Activated naive CD8-positive, alpha-beta T cell treated with anti-CD3 and anti-CD28 coated beads, Interleukin-2, amount 50 U/mL, for 16 hours (primary cell): ENCODE measurements at places on chromosomes 5 and 9.

DNA sequence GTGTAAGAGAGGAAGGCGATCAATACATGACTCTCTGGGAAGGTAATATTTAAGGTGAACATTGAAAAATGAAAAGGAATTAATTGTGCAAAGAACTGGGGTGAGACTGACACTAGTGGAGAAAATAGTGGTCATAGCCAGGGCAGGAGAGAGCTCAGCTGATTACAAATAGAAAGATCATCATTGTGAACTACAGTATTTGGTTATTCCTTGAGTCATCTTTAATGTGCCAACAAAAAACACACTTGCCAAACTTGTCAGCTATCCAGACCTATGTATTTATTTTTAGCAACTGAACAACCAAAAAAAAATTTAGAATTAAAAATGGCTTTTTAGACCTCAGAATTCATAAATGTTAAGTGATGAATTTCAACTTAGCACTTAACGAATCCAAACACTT is 749.8 kb upstream of the CDH9 start:
- no peak for DNase-seq

DNA sequence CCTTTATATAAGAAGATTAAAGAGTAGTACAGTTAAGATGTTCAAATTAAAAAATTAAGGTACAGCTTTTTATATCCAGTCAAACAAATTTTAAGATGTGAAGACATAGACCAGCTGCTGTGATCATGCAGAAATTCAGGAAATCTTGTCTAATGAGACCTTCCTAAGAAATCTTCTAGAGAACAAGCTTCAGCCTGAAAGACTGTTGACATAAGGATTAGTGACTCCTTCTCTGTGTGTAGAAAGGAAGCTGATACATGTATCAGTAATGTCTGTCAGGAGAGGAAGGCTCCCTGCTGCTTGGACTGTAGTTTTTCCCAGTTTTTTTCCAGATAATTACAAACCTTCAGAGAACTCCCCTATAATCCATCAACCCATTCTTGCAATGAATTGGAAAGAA is 75.8 kb upstream of the PCSK5 start:
- no peak for DNase-seq

- no peak for DNase-seq
These were observed 97.2 kb upstream of the DNAH5 start for GRCh38 chr5:14041528-14042192.

- DNase-seq: no peak
These were observed 12.9 kb downstream of the TLE4 start for GRCh38 chr9:79584655-79584982.

GRCh38 chr5:172541773-172542136 is 87.4 kb upstream of the SH3PXD2B start:
- no peak for DNase-seq

- no peak for DNase-seq
These were observed 746 bp downstream of the NKX2-5 start for GRCh38 chr5:173234129-173234790.

- no peak for DNase-seq
These were observed 10.2 kb downstream of the GLIS3 start for GRCh38 chr9:4289411-4290326.

GRCh38 chr5:962801-963200 is 45.8 kb upstream of the NKD2 start:
- DNase-seq: no peak

DNA sequence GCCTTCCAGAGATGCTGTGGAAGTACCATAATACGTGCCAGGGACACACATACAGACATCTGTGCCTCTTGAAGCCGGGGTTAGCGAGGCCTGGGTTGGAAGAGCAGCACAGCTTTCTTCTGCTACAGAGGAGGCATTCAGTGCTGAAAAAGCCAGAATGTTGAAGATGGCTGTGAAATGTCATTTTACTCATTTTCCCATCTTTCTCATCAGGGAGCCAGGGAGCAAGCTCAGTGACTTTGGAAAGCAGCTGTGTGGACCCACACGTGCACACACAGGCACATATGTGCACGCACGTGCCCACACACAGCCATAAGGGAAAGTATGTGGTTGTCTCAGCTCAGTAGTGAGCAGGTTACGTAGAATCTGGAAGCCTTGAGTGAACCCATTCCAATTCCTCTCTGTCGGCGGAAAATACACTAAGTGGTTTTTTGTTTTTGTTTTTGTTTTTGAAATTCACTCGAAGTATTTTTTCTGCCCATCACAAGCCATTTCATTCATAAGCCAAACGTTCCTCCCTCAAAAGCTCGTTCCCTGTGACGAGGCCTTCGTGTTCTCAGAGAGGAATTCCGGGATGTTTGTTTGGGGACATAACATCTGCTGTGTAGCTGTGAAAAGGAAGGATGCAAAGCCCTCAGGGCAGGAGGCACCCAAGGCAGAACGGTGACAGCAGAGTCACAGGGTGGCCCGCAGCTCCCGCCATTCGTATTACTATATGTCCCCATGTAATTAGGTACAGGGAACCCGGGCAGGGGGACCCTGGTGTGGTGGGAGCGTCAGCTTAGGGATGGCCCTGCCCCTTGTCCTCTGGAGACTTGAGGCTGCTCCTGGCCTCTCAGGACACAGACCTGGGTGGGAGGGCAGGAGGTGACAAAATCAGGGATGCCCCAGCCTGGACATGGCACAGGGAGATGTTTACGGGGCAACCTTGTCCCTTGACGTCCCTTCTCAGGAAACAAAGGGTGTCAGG is 29.0 kb upstream of the ANKRD33B start:
- DNase-seq: no peak

GRCh38 chr5:94113-94892 is 2.3 kb downstream of the PLEKHG4B start:
- DNase-seq: no peak

DNA sequence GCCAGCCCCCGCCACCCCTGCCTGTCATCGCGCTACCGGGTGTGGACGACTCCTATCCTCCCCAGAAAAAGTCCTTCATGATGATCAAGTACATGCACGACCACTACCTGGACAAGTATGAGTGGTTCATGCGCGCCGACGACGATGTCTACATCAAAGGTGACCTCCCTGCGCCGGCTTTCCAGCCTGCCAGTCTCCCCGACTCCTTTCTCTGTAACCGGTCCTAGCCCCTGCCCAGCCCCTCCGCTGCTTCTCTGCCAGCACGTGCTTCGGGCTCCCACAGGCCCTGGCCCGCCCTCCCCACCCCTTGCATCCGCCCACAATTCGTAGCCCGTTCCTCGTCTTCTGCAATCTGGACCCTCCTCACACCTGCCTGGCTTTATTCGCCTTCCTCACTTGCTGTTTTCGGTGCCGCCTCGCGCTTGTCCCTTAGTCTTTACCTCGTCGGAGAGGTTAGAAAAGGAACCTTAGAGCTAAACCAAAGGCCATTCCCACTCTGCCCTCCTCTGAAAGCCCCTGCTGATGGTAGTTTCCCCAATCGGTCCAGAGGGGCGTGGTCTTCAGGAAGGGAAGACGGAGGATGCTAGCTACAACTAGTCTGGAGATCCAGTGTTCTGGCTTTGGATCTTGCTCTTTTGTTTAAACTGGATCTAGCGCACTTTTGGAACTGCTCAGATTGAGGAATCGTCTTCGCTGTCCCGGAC is 1.4 kb downstream of the CHSY3 start:
- no peak for DNase-seq

DNA sequence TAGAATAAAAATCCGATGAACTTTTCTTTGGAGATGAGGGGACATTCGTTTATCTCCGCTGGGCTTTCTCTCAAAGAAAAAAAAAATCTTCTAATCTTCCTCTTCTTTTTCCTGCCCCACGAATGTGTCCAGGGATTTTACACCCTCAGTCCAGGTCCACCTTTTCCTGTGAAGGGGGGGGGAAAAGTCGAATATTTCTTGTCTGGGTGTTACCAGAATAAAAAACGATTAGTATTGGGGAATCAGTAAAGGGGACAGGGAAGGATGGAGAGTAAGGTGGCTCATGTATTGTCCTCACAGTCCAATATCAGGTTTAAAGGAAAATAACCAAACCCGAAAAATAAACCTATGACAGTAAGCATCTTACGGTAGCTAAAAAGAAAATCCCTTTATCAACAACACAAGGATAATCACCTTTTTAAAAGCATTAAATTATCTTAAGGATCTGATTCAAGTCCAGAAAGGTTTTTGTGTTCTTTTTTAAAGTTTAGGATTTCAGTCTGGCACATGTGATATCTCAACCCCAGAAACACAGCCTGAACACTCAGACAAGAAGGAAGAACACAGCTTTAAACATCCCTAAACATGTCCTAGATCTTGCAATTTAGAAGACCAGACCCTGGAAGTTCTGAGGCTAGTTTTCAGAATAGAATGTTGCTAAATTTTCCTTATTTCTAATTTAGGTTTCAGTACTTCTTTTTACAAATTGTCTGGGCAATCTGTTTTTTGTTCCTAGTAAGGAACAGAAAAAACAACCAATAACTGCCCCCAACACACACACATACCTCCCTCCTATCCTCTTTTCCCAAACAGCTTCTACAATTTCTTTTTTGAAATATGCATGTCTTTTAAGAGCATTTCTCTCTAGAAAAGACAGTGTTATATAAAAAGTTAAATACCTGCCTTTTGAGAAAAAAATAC is 1.2 kb downstream of the ZNF608 start:
- DNase-seq: no peak

- no peak for DNase-seq
These were observed 14.4 kb downstream of the EXOC3 start for GRCh38 chr5:457195-457961.

- DNase-seq: no peak
These were observed 505 bp downstream of the SPTAN1 start for GRCh38 chr9:128552744-128553440.

DNA sequence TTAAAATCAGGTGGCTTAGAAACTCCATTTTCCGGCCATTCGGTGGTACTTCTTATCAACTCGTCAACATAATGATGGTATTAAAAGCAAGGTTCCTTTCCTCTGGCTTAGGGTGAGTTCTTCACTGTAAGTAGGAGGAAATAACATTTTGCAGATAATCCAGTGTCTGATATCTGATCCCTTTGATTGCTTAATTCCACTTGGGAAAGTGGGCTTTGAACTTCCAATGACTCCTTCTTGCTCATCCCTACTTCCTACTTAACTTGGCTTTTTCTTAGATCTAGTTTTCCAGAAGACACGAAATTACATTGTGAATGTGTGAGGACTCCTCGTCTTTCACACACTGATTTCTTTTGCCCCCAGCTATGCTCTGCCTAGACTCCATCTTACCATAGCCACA is 31.5 kb downstream of the DDX31 start:
- no peak for DNase-seq

GRCh38 chr9:2119566-2119965 is 104.4 kb downstream of the SMARCA2 start:
- no peak for DNase-seq

- no peak for DNase-seq
These were observed 210.5 kb downstream of the GADD45G start for GRCh38 chr9:89815061-89815902.

DNA sequence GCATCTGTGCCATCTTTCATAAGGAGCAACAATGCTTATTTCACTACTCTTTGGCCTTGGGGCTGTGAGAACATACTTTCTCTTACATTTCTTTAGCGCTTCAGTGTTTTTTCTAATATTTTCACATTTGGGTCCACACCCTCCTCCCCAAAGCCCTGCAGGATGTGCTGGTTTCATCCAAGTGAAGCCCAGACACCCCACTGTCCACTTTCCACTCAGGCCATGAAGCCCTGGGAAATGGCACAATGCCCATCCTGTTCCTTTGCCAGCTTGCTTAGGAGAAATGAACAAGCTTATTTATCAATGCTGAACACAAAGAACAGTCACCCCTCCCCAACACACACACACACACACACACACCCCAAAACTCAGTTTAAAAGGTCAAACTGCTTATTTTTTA is 17.3 kb upstream of the TMOD1 start:
- DNase-seq: no peak

DNA sequence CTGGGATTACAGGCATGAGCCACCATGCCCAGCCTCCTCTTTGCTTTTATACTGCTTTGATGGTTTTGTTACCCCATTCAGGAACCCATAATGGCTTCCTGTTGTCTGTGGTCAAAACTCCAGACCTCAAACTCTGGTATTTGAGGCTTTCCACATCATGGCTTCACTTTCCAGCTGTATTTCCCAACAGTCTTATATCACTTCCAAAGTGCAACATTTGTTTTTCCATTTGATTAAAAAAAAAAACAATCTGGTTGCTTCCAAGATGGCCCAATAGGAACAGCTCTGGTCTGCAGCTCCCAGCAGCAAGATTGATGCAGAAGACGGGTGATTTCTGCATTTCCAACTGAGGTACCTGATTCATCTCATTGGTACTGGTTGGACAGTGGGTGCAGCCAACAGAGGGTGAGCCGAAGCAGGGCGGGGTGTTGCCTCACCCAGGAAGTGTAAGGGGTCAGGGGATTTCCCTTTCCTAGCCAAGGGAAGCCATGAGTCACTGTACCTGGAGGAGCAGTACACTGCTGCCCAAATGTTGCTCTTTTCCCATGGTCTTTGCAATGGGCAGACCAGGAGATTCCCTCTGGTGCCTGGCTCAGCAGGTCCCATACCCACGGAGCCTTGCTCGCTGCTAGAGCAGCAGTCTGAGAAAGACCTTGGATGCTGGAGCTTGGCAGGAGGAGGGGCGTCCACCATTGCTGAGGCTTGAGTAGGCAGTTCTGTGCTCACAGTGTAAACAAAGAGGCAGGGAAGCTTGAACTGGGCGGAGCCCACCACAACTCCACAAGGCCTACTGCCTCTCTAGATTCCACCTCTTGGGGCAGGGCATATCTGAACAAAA is 458.4 kb downstream of the KDM4C start:
- DNase-seq: no peak

GRCh38 chr9:16418721-16419120 is 451.7 kb downstream of the BNC2 start:
- DNase-seq: no peak

GRCh38 chr5:139481122-139481533 is 1.4 kb downstream of the STING1 start:
- no peak for DNase-seq

GRCh38 chr5:153719324-153719723 is 228.9 kb downstream of the GRIA1 start:
- no peak for DNase-seq

- DNase-seq: no peak
These were observed 146.9 kb upstream of the GNA14 start for GRCh38 chr9:77794985-77795384.

DNA sequence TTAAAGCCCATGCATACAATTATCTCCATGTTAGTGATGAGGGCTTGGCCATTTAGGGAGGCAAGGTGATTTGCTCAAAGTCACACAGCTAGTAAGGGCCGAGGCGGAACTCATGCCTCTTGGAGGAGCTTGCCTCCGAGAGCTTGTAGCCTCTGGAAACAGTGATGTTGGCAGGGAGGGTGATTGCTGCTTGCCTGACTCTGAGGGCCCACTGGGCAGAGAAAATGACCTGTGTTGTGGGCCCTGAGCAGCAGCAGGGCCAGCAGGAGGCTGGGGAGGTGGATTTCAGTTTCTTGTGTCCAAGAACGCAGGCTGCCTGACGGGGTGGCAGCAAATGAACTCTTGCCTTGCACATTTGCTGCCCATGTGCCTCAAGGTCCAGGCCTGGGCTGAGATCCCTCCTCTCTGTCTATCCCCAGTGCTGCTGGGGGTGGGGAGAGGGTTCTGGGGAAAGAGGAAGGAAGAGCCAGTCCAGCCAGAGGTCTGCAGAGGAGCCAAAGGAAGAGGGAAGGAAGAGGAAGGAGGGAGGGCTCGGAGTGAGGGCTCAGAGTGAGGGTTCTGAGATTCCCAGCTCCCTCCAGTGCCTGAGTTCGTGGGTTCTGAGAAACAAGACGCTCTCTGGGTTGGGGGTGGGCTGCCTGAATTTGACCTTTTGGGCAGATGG is 16.2 kb upstream of the PTGS1 start:
- no peak for DNase-seq

- no peak for DNase-seq
These were observed 409.0 kb downstream of the SPOCK1 start for GRCh38 chr5:137090151-137090550.

GRCh38 chr9:98600631-98601030 is 108.1 kb downstream of the GABBR2 start:
- no peak for DNase-seq

GRCh38 chr9:127011772-127012171 is 97.2 kb downstream of the RALGPS1 start:
- no peak for DNase-seq
